ENCODE measurements at places on chromosomes 4 and X.

- no peak for DNase-seq
Measured at GRCh38 chrX:78712336-78712735, 35.2 kb upstream of the LPAR4 start.

GRCh38 chr4:3179126-3179706 is 69.7 kb upstream of the MSANTD1 start:
- no peak for DNase-seq

DNA sequence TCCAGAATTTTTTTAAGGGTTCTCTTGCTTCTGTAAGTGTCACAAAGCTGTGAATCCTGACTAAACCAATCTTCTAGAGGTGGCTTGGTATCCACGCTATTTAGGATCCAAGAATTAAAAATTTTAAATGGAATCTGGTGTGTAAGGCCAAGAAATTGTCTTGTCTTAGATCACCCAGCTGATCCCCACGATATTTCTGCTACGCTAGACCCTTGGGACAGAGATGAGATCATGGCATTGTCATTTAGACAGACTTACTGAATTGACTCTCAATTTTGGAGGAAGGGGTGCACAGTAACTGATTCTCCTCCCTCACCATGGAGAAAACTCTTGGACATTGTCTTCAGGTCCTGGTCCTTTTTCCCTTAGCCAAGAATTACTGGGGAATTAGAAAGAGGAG is 5.7 kb downstream of the GPRIN3 start:
- DNase-seq: no peak

DNA sequence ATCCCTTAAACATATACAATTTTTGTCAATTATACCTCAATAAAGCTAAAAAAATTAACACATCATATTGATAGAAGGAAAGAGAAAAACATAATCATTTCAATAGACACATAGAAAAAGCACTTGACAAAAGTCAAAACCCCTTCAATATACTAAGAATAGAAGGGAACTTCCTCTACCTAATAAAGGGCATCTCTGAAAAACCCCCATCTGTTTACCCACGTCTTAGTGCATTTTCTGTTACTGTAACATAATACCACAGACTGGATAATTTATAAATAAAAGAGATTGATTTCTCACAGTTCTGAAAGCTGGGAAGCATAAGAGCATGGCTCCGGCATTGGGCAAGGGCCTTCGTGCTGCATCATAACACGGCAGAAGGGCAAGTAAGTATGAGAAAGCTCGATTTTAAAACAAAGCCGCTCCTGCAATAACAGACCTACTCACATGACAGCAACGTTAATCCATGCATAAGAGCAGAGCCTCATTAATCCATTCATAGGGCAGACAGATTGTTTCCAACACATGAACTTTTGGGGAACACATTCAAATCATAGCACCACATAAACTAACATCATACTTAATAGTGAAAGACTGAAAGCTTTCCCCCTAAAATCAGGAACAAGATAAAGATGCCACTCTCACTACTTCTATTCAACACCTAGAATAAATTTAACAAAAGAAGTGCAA is 15.7 kb downstream of the STEEP1 start:
- no peak for DNase-seq

DNA sequence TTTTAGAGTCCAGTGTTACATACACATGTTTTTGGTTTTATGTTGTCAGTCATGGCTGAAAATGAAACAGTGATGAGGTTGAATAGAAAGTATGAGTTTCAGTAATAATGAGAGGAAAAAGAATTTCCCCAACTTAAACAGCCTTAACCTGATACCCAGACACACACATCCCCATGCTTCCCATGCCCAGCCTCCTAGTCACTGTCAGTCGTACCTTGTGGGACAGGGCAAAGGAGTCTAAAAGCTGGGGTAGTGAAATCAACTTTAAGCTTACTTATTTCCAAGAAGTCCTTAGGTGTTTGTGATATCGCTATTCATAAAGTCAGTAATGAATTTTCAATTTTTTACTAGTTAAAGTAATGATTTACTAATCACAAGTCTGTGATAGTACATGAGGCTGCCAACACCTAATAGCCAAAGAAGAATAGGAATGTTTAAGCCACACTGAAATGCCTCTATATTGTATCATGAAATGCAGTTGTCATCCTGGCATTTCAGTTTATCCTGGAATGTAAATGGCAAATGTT is 24.3 kb upstream of the GPR34 start:
- DNase-seq: no peak

GRCh38 chr4:38795087-38795486 is 9.5 kb downstream of the TLR1 start:
- DNase-seq: no peak

DNA sequence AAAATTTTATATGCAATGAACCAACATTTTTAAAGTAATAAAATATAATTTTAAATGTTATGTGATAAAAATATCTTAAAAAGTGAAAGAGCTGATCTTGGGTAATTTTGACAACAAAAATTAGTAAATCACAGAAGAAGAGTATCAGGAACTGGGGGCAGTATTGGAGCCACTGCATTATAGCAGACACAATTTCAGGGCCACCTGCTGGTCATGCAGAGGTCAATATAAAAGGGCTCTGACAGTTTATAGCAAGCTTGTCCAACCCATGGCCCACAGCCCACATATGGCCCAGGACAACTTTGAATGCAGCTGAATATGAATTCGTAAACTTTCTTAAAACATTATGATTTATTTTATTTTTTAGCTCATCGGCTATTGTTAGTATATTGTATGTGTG is 13.0 kb upstream of the LEF1 start:
- no peak for DNase-seq

- no peak for DNase-seq
Measured at GRCh38 chr4:173367285-173367684, 3.5 kb upstream of the SAP30 start.

DNA sequence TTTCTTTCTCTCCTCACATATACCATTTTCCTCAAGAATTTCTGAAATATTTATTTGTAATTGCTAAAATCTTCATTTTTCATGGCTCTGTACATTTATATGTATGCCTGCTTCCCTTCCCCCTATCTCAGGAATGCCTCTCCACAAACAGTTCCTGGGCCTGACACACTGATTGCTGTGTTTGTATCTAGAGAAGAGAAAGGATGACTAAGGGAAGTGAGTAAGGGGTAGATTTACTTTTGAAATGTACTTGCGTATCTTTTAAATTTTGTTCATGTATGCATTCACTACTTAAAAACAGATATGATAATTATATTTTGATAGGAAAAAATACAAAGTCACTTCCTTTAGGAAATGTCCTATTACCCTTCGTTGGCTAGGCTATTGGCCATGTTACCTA is 790.8 kb downstream of the PCDH18 start:
- no peak for DNase-seq

DNA sequence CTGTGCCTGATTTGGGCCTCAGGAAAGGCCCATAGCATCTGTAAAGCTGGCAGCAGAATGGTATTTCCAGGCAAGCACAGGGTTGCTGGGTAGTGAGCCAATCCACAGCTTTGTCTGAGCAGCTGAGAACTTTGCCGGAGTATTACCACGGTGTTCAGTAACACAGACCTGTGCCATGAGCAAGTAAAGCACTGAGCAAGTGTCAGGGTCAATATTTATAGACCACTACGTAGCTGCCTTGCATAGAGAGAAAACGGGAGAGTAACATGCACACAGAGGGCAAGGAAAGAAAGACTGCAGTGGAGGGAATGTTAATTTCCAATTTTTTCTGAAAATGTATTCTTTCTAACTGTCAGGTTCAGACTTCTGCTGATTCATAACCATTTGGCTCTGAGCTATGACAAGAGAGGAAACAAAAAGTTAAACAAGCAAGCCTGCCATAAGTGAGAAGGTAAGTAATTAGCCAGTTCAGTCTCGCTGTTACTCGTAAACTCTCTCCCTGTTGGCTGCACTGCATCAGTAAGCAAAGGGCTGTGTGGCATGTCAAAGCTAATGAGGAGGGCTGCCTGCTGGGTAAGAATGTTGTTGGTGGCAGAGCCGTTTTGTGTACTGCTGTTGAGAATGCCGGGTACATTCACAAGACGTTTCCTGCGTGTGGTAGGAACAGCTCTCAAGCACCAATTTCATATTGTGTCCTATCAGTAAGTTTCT is 238.1 kb downstream of the BMPR1B start:
- no peak for DNase-seq

- DNase-seq: no peak
Measured at GRCh38 chrX:40061871-40062524, 35.8 kb downstream of the BCOR start.

DNA sequence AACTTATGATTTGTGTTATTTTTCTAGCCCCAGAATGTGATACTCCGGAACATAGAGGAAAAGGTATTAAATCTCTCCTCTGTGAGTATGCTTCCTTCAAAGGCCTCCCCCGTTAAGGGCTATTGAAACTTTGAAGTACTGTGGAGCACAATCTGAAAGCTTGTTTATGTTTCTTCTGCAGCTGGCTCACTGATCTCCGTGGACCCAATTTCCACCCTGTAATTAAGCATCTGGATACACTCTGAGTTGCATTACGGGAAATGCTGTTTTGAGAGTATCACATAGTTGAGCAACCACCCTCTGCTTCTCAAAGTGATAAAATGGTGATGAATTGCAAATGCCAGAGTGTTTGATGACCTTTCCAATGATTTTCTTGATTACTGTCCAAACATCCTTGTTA is 296.8 kb upstream of the PABPC5 start:
- DNase-seq: no peak

- DNase-seq: no peak
Measured at GRCh38 chr4:103498161-103499070, 221.4 kb downstream of the TACR3 start.

DNA sequence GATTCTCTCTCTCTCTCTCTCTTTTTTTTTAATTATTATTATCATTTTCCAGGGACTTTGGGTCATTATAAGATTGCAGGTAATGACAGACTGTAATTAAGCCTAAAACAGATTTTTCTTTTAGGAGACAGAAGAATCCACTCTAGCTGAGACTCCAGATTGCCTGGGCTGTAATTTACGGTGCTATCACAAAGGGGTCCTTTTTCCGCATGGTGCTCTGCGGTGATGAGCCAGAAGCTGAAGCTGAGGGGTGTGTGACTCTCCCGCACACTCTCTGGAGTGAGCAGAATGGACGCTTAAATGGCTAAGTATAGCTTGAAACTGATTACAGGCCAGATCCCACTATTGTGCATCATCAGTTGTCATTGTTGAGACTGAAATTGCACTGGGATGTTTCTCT is 50.0 kb downstream of the LGI2 start:
- DNase-seq: no peak

DNA sequence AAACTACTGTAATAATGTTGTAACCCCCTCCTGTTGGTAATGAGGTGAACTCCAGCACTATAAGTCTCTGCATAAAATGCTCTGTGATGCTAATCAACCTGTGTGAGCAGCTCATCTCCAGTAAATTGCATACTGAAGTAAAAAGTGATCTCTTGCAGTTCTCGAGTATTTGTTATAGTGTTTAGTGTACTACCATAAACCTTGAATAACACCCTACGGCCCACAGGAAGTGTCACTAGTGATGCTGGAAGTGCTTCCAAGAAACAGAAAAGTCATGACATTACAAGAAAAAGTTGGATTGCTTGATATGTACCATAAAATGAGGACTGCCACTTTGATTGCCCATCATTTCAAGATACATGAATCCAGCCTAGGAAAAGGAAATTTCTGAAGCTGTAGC is 39.0 kb downstream of the IL15 start:
- no peak for DNase-seq

DNA sequence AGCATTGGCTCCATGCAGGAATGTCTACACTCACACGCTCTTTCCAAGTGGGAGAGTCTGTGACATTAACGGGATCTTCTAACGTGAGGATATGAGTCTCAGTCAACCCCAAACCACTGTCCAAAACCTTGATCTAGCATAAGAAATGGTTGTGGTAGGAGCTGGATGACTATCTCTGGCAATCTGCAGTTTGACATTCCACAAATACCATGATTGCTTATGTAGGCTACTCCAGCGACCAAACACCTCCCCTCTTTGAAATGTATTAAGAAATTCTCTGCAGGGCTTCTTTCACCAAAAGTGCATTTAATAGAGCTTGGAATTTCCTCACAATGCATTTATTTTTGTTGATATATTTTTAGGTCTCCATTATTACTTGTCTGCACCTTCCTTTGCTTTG is 14.1 kb upstream of the STX18 start:
- DNase-seq: no peak

DNA sequence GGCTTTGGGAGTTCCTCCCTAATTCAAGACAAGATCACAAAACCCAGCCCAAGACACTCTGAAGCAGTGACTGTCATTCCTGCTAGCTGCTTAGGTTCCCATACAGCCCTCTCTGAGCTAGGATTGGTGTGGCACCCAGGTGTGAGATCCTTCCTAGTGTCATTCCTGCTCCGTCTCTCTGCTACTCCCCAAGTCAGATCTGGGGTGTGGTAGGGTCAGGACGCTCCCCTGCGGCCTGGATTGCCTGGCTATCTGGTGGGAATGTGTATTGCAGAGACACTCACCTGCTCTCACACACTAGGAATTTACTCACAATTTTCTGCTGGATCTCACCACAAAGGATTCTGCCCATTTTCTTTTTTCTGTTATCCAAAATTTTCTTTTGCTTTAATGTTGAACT is 560.8 kb upstream of the ATOH1 start:
- no peak for DNase-seq

DNA sequence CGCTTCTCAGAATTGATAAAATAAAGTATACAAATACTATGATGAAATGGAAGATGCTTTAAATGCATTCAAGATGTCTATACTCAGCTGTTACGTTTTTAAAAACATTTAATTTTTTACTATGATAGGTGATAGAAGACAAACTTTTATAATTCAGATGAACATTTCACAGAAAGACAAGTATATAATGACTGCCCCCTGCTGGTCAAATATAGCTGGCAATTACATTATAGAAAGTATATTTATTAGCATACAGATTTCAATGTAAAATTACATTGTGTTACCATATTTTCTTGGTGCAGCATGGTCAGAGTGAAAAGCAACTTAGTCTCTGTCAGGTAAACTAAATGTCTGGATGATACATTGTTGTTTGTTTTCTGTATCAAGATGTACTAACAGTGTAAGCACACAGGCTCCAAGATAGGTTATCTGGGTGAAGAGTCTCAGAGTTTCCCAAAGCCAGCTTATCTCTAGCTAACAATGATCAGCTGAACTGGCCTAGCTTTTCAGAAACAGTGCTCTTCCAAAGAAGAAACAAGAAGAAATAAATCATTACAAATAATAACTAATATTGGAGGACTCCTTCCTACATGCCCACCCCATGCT is 54.1 kb downstream of the SRPX start:
- peak; percentile 1 for DNase-seq

DNA sequence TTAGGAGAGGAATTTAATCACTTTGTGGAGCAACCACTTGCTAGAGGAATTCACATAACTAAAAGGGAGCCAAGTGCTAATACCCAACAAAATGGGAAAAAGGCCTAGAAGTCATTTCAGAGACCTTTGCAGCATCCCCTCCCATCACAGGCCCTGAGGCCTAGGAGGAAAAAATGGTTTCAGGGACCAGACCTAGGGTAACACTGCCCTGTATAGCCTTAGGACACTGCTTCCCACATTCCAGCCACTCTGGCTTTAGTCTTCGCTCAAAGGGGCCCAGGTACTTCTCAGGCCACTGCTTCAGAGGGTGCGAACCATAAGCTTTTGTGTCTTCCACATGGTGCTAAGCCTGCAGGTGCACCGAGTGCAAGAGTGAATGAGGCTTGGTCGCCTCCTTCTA is 19.1 kb downstream of the SPANXN2 start:
- DNase-seq: no peak
